ENCODE measurements at places on chromosomes 12 and 14. TPM values are rescaled to one million over a fixed set of nuclear protein-coding genes. Genes with fewer than 3 reads are reported as not detected.

RHEBL1 gene
- 1.1 TPM for total RNA-seq

- H3K36me3 ChIP-seq = no peaks in the 10 kb centered on the region
- H3K4me3 ChIP-seq = no peak overlapping the region
- no peaks in the 10 kb centered on the region for H3K4me1 ChIP-seq
- peak; percentile 69 for DNase-seq
- no peak overlapping the region for H3K27ac ChIP-seq
Observed at GRCh38 chr14:73251516-73252215, 14.4 kb downstream of the PAPLN start.

DNA sequence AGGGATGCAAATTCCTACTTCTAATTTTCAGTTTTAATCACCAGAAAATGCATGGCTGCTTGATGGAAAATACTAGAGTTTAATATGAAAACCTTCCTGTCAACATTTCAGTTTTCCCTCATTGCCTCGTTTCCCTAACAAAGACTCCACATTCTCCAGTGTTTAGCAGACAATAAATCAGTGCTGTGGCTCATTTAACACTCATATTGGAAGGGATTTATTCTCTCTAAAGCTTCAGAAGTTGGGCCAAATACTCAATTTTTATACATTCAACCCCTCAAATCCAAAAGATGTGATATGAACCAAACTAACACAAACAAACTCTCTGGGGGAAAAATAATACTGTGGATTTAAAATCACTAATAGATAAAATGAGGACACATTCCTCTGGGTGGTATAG lies 482.5 kb downstream of the FLRT2 start:
- no peaks in the 10 kb centered on the region for H3K27me3 ChIP-seq
- no peaks in the 10 kb centered on the region for H3K4me1 ChIP-seq
- H3K36me3 ChIP-seq = no peaks in the 10 kb centered on the region
- H3K27ac ChIP-seq = no peak overlapping the region

DNA sequence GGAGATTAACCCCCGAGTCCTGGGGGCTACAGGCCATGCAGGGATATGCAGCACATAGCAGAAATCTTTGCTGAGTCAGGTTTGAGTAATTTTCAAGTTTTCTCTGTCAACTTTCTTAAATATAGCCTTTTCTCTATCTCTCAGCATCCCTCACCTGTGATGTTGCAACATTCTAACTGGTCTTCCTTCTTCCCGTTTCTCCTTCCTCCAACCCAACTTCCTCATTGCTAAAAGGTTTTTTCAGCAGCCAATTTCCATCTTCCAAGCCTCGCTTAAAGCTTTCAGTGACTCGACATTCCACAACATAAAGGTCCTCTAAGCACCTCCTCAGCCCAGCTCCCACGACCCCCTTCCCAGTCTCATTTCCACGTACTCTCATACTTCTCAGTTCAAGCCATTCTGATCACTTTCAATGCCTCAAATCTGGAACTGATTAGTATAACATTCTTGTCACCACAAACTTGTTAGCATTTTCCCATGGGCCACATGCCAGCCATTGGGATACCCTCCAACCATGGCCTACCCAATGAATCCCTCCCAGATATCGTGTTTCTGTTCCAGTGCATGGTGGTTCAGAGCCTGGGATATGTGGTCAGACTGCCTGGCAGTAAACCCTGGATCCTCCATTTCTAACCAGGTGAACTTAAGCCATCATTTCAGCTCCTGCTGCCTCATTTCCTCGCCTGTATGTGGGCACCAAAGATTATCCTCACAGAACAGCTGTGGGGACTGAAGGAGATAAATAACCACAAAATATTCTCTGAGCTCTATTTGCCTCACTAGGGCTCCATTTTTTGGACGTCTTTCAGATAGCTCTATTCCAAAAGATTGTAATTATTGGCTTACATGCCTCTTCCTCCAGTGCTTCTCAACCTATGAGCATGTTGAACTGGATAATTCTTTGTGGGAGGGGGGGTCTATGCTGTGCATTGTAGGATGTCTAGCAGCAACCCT lies 65.8 kb downstream of the KCNK10 start:
- no peaks in the 10 kb centered on the region for H3K27me3 ChIP-seq
- no peak for DNase-seq
- no peaks in the 10 kb centered on the region for H3K4me1 ChIP-seq
- no peaks in the 10 kb centered on the region for H3K36me3 ChIP-seq
- H3K4me3 ChIP-seq = no peak overlapping the region

DNA sequence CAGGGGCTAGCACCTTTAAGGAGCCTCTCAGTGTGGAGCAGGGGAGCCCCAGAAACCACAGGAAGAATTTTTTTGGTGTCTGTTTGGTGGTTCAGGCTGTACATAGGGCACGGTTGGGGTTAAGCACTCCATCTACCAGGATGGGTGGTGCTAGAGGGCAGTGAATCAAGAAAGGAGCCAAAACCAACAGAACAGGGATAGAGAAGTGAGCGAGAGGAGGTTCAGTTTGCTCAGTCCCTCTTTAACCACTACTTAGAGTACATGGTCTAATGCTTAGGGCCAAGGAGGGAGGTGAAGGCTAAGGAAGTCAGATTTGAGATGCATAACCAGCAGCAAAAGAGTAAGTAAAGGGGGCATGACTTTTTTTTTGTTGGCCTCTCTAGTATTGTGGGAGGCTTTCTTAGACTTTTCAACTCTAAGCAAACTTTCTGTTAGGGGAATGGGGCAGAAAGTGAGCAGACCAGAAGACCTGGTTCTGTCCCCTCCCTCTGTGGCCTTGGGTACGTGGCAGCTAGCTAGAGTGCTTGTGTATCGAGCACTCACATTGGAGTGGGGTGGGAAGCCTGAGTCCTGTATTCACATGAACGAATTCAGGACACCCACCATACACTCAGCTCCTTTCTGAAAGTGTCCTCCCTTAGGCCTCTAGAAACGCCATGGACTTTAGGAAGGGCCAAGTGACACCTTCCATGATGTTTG lies 6.6 kb upstream of the NPFF start:
- DNase-seq = no peak
- no peak overlapping the region for H3K27ac ChIP-seq
- peaks cover 15% of the 10 kb centered on the region for H3K36me3 ChIP-seq
- no peaks in the 10 kb centered on the region for H3K4me1 ChIP-seq
- no peaks in the 10 kb centered on the region for H3K27me3 ChIP-seq

DNA sequence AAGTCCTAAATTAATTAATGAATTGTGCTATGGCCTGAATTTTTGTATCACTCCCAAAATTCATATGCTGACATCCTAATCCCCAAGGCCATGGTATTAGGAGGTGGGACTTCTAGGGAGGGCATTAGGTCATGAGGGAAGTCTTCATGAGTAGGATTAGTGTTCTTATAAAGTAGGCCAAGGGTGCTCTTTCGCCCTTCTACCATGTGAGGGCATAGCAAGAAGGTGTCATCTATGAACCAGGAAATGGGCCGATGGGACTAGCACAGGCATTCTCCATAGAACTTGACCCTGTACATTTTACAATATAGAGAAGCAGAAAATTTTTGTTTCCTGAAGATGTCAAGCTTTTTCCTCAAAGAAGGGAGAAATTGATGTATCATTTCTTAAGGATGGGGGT lies 12.5 kb downstream of the SYT10 start:
- H3K27ac ChIP-seq = no peak overlapping the region
- no peaks in the 10 kb centered on the region for H3K36me3 ChIP-seq
- no peak overlapping the region for H3K4me3 ChIP-seq
- no peak for DNase-seq

DNA sequence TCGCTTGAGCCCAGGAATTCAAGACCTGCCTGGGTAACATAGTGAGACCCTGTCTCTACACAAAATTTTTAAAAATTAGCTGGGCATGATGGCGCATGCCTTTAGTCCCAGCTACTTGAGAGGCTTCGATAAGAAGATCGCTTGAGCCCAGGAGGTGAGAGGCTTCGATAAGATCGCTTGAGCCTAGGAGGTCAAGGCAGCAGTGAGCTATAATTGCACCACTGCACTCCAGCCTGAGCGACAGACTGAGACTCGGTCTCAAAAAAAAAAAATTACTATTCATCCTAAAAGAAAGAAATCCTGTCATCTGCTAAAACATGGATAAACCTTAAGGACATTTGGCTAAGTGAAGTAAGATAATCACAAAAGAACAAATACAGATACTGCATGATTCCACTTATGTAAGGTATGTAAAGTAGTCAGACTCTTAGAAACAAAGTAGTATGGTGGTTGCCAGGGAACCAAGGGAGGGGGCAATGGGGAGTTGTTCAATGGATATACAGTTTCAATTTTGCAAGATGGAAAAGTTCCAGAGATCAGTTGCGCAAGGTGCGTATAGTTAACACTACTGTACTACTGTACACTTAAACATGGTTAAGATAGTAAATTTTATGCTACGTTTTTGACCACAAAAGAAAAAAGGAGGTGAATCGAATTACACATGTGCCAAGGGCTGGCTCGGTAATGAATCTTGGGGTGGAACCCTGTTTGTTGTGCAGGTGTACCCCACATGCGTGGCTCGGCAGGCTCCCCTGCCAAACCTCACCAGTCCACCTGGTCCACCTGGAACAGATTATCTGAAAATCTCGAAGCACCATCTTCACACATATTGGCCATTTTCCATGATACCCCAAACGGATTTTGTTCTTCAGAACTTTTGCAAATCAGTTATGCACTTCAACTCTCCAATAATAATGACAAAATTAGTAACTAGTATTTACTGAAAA lies 18.3 kb upstream of the ATP2A2 start:
- no peak overlapping the region for H3K27ac ChIP-seq
- H3K27me3 ChIP-seq = no peaks in the 10 kb centered on the region
- no peak overlapping the region for H3K4me3 ChIP-seq
- DNase-seq = no peak
- H3K36me3 ChIP-seq = no peaks in the 10 kb centered on the region

- no peaks in the 10 kb centered on the region for H3K4me1 ChIP-seq
- DNase-seq = peak; percentile 68
- no peaks in the 10 kb centered on the region for H3K27me3 ChIP-seq
- no peak overlapping the region for H3K27ac ChIP-seq
Observed at GRCh38 chr12:121711361-121712189, 977 bp upstream of the TMEM120B start.

GRCh38 chr12:6780573-6780972 lies 8.3 kb downstream of the LAG3 start:
- no peak overlapping the region for H3K4me3 ChIP-seq
- H3K27ac ChIP-seq = no peak overlapping the region
- H3K36me3 ChIP-seq = no peaks in the 10 kb centered on the region
- no peak for DNase-seq
- H3K27me3 ChIP-seq = no peaks in the 10 kb centered on the region

DNA sequence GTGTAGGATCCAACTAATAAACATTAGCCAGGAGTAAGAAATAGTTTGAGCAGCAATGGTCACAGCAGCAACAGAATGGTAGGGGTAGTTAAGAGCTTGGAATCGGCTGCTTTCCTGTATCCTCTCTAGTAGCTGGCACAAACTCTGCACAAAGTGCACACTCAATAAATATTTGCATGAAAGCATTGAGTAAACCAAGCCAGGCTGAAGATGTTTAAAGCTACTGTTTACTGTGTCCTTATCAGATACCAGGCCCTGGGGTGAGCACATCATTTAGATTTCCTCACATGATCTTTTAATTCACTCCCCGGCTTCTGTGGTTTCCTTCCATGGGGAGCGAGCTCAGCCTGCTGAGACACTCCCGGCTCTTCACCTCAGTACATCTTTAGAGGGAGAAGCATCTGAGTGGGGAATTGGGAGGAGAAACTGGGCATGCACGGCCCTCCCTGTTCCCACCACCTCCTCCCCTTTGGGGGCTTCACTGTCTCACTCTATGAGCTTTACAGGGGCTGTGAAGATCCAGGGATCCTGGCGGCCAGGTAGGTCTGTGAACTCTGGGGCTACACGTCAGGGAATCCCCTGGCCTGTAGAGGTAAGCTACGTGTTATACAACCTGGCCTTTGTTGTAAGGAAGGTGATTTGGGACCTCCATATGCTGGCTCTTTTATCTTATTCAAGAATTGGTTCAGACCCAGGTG lies 107.2 kb upstream of the VASH1 start:
- H3K4me3 ChIP-seq = no peak overlapping the region
- DNase-seq = no peak
- H3K36me3 ChIP-seq = no peaks in the 10 kb centered on the region

DNA sequence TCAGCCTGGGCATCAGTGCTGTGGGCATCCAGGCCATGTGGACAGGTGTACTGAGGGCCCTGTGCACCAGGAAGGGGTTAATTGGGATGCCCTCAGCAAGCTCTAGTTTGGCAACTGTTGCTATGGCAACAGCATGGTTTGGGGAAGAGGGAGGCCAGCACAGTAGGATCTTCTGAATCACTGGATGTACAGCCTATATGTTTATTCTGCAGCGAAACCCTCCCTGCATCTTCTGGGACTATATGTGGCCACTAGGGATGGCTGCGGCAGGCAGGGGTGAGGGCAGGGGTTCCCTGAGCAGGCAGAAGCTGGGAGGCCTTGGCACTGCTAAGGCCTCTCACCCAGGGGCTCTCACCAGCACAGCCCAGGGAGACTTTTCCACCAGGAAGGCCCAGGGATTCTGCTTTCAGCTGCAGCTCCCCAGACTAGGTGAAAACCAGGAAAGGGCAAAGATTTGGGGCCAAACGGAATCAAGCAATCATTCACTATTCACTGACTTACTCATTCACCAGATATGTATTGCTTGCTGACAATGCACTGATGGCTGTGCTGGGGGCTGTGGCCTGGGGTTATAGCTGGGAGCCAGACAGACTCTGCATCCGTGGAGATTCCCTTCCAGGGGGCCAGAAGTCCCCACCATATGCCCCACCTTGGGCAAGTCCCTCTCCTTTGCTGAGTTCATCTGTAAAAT lies 42.8 kb downstream of the IRF2BPL start:
- H3K36me3 ChIP-seq = no peaks in the 10 kb centered on the region
- H3K27ac ChIP-seq = no peak overlapping the region
- no peak overlapping the region for H3K4me3 ChIP-seq
- H3K4me1 ChIP-seq = no peaks in the 10 kb centered on the region

GRCh38 chr12:27133022-27133590 lies 50.7 kb upstream of the C12orf71 start:
- no peak overlapping the region for H3K4me3 ChIP-seq
- no peaks in the 10 kb centered on the region for H3K27me3 ChIP-seq
- no peaks in the 10 kb centered on the region for H3K4me1 ChIP-seq
- DNase-seq = no peak
- H3K27ac ChIP-seq = no peak overlapping the region

DNA sequence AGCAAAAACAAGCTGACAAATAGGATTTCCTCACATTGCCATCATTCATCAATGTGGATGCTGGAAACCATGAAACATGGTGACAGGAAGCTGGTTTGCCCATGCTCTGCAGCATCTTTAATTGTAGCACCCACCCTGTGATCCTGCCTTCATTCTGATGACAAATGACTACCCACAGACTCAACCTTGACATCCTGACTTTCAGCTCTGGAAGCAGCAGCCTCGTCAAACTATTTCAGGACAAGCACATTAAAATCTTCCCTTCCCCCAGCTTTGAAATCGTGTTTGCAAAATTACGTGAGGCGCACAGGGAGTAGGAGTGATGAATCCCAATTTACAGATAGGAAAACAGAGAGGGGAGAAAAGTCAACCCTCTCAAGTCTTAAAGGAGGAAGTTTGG lies 285.5 kb downstream of the GLT1D1 start:
- DNase-seq = no peak
- H3K27ac ChIP-seq = no peak overlapping the region
- H3K4me1 ChIP-seq = no peaks in the 10 kb centered on the region

All from aorta (tissue), 5 donors.